ENCODE measurements at places on chromosomes 1 and 21.

DNA sequence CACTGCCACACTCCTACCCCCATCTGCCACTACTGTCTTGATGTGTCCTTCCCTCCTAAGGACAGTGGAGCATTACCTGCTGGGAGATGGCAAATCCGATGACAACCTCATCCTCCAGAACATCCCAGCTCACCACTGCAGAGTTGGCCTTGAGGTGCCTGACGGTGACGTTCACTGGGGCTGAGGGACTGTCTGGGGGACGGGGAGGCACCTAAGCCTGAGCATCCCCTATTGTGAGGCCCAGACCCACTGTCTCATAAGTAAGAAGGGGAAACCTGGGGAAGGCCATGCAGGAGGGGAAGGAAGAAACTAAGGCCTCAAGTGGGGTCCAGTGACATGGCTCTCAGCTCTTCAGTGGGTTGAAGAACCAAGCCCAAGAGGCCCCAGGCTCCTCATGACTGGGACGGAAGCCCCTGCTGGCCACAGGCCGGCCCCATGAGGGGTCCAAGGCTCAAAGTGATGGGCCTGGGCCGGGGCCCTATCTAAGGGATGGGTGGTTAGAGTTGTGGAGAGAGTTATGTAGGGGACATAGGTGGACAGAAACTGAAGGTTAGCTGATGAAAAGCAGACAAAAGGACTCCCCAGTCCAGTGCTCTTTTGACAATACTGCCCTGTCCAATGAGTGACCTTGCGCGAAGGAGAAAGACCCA is 1.8 kb downstream of the FNDC5 start:
- peaks cover 10% of the 10 kb centered on the region for H3K4me1 ChIP-seq
- H3K36me3 ChIP-seq, result peaks cover 3% of the 10 kb centered on the region
- peaks cover 34% of the 10 kb centered on the region for H3K27me3 ChIP-seq
- H3K27ac ChIP-seq, result no peak overlapping the region

GRCh38 chr1:44489481-44489880 is 84.4 kb downstream of the RNF220 start:
- H3K4me1 ChIP-seq, result no peaks in the 10 kb centered on the region
- peaks cover 1% of the 10 kb centered on the region for H3K36me3 ChIP-seq
- H3K27me3 ChIP-seq, result peaks cover 36% of the 10 kb centered on the region
- no peak overlapping the region for H3K27ac ChIP-seq
- no peak for DNase-seq

GRCh38 chr1:204191456-204191855 is 4.8 kb downstream of the KISS1 start:
- H3K27me3 ChIP-seq, result peaks cover 58% of the 10 kb centered on the region
- no peak overlapping the region for H3K27ac ChIP-seq
- DNase-seq, result no peak
- no peaks in the 10 kb centered on the region for H3K36me3 ChIP-seq
- H3K4me1 ChIP-seq, result peaks cover 3% of the 10 kb centered on the region
- H3K4me3 ChIP-seq, result no peak overlapping the region

- peaks cover 3% of the 10 kb centered on the region for H3K36me3 ChIP-seq
- H3K4me1 ChIP-seq, result peaks cover 23% of the 10 kb centered on the region
- peak; percentile 49 for DNase-seq
- peak overlapping the region; percentile 87 for H3K4me3 ChIP-seq
- H3K27me3 ChIP-seq, result peaks cover 35% of the 10 kb centered on the region
These were observed 1.7 kb upstream of the ZBTB18 start for GRCh38 chr1:244049162-244050013.

DNA sequence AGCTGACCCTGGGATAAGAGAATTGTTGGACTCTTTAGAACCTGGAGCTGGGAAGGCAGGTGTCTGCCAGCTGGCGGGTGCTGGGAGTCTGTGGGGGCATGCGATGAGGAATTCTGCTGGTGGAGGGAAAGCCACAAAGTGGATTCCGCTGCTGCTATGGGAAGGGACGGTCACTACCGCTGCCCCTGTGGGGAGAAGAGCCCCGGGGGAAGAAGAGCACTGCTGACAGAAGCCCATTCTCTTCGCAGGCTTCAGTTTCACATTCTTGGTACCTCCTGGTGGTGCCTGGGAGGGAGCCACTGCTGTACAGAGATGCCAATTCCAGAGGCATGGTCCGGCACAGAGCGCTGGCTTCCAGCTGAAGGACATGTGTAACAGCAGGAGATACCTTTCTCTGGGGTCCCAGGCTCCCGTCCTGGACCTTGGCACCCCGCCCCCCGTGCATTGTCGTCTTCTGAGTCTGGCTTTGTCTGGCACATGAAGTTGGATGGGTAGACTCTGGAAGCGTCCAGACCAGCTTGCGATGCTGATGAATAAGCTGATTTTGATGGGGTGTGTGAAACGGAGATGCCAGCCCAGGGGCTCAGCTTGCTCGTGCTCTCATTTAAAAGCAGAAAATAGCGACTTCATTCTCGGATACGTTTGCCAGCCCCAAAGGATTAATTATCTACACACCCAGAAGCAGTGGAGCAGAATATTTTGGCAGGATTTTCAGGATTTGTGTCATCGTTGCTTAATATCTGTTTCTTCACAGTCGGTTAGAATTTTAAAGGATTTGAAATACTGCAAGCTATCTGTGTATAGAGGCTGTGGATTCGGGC is 13.2 kb downstream of the PDXK start:
- H3K27ac ChIP-seq, result no peak overlapping the region
- H3K27me3 ChIP-seq, result no peaks in the 10 kb centered on the region
- H3K36me3 ChIP-seq, result peaks cover 6% of the 10 kb centered on the region
- peaks cover 46% of the 10 kb centered on the region for H3K4me1 ChIP-seq
- H3K4me3 ChIP-seq, result no peak overlapping the region
- no peak for DNase-seq

DNA sequence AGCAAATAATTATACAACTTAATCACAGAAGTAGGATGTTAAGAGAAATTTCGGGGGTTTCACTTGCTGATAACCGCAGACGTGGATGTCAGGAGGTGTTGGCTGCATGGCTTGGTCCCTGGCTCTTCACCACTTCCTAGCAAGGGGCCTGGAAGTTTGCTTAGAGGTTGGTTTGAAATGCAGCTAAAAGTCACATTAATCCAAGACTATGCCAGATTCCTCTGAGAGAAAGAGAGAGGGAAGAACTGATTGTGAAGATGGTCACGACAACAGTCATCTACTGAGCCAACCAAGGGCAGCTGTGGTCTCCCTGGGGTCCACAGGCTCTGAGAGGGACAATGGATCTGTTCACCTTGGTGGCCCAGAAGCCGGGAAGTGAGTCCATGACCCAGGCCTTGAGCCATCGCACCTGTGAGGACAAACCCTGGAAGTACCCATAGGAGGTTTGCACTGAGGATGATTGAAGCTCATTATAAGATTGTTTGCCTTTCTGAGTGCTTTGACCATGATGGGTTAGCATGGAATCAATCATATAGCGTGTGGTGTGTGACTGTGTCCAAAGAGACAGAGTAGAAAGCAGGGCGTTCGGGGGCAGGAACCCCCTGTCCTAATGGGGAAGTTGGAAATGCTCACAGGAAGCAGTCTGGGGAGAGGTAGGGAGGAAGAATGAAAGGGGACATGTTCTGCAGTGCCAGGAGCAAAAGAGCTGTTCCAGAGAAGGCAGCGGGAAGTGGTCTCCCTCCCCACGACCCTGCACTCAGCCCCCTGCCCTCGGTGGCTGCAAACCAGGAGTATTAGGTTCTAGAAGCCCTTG is 47.1 kb downstream of the UMODL1 start:
- H3K36me3 ChIP-seq, result no peaks in the 10 kb centered on the region
- peaks cover 72% of the 10 kb centered on the region for H3K27me3 ChIP-seq
- peaks cover 43% of the 10 kb centered on the region for H3K4me1 ChIP-seq
- DNase-seq, result no peak
- no peak overlapping the region for H3K27ac ChIP-seq

DNA sequence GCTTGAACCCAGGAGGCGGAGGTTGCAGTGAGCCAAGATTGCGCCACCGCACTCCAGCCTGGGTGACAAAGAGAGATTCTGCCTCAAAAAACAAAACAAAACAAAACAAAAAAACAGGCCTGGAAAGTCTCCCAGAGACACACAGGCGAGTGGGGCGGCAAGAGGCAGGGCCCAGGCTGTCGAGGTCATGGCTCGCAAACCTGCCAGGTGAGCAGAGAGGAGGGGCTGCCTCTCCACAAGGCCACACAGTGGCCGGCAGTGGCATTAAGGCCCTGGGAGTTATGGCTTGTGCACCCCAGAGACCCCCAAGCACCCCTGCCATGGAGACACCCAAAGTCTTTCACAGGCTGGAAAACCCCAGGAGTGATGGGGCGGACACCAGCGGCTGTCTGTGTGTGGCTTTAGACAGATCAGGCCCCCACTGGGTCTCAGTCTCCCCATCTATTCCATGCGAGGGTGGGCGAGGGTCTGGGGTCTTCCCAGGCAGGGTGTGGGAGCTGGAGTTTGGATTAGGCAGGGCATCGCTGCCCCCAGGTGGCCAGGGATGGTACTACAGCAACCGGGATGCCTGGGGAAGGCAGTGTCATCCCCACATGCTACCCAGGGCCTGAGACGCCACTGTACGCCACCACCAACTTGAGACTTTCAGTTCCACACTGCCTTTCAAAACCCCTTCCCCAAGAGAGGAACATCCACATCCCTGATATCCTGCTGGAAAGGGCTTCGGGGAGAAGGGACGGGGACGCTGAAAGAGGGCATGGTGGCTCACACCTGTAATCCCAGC is 7.3 kb upstream of the CTRC start:
- no peaks in the 10 kb centered on the region for H3K27me3 ChIP-seq
- H3K36me3 ChIP-seq, result no peaks in the 10 kb centered on the region
- no peak overlapping the region for H3K4me3 ChIP-seq
- H3K27ac ChIP-seq, result no peak overlapping the region

- no peaks in the 10 kb centered on the region for H3K4me1 ChIP-seq
- peaks cover 5% of the 10 kb centered on the region for H3K27me3 ChIP-seq
- H3K36me3 ChIP-seq, result no peaks in the 10 kb centered on the region
- H3K4me3 ChIP-seq, result no peak overlapping the region
These were observed 244.2 kb downstream of the LMO4 start for GRCh38 chr1:87572891-87573290.

DNA sequence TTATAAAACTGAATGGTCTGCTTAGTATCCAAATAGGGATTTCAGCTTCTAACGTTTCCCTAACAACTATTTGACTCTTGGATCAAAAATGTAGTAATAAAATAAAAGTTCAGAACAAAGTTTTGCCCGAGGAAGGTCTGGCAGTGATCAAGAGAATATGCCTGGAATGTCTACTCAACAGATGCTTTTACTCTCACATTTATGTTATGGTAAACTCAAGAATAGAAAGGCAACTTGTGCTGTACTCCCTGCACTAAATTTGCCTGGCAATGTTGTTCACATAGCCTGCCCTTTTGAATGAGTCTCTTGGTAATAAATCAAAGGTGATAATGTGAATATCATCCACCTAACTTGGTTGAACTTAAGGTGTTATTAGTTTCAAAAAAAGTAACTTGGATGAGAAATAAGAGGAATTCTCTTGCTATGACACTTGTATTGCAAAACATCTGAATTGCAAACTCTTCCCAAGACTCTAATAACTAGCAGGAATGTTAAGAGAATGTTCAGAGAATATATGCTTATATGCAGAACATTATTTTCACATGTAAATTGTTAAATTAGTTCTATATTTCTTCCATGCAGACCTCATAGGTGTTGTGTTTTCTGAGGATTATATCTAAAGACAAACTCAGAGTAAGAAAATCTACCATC is 215.8 kb downstream of the COL24A1 start:
- no peaks in the 10 kb centered on the region for H3K4me1 ChIP-seq
- no peak overlapping the region for H3K4me3 ChIP-seq
- no peak overlapping the region for H3K27ac ChIP-seq
- no peaks in the 10 kb centered on the region for H3K27me3 ChIP-seq
- no peaks in the 10 kb centered on the region for H3K36me3 ChIP-seq
- DNase-seq, result no peak

All from activated CD8-positive, alpha-beta memory T cell treated with anti-CD3 and anti-CD28 coated beads, Interleukin-2, amount 10 ng/mL, durations not matched to agents 7 days and 5 days (primary cell).